ENCODE measurements at places on chromosomes 6 and 20.

- DNase-seq, result no peak
Observed at GRCh38 chr20:25372584-25373336, 17.9 kb downstream of the ABHD12 start.

GRCh38 chr6:43451939-43452338 is 3.4 kb downstream of the DLK2 start:
- DNase-seq, result no peak

DNA sequence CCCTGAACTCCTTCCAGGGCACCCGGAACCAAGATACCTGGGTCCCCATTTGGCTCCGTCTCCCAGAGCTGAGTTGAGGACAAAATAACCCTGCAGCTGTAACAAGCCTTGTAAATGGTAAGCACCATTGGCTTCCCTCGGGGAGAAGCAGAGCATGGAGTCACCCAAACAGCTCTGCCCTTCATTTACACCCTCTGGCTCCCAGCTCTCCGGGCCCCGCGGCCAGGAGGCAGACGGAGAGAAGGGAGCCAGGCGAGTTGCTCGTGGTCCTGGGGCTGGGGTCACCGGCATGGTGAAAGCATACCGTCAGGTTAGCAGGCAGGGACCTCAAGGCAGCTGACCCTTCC is 2.1 kb downstream of the TFEB start:
- no peak for DNase-seq

GRCh38 chr6:108952776-108953486 is 104.7 kb downstream of the ARMC2 start:
- DNase-seq, result no peak

GRCh38 chr20:54708229-54708628 is 232.8 kb downstream of the DOK5 start:
- DNase-seq, result no peak

DNA sequence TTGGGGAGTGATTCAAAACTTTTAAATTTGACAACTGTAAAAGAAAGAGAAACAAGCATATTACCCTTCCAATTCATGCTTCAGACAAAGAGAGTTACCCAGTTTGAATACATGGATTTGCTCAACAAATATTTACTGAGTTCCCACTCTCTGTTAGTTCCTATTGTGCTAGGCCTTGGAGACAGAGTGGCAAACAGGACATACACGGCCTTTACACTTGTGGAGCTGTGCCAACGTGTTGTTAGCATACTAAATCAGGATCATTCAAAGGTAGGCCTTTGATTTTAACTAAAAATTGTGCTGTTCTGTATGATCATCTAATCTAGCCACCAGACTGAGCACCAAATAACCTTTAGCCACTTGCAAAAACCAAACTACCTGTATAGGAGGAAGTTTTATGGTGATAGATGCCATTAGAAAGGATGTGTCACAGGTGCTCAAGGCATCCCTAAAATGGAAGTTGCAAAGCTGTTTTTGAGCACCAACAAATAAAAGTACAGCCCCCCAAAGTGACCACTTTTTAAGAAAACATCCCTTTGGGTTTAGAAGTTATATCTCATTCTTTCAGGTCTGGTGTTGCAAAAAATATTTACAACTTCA is 84.5 kb downstream of the CHD6 start:
- no peak for DNase-seq

DNA sequence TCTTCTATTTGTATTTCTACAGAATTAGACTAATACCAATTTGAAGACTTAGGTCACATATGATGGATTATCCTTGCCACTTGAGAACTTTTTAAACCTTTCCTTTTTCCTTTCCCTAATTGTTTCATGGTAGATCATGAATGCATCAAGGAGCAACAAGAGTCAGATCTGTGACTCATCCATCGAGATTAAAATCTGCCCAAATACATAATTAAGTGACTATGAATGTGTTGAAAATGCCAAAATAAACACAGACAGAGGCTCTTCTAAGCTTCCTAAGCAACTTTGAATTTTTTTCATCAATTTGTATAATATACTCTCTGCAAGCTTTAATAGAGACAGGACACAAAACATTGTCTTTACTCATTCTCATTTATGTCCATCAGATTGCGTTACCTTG is 23.5 kb upstream of the HTR1E start:
- DNase-seq, result no peak

GRCh38 chr20:48373555-48373934 is 454.3 kb downstream of the PREX1 start:
- no peak for DNase-seq

- no peak for DNase-seq
Observed at GRCh38 chr6:11971154-11971553, 41.0 kb upstream of the HIVEP1 start.

DNA sequence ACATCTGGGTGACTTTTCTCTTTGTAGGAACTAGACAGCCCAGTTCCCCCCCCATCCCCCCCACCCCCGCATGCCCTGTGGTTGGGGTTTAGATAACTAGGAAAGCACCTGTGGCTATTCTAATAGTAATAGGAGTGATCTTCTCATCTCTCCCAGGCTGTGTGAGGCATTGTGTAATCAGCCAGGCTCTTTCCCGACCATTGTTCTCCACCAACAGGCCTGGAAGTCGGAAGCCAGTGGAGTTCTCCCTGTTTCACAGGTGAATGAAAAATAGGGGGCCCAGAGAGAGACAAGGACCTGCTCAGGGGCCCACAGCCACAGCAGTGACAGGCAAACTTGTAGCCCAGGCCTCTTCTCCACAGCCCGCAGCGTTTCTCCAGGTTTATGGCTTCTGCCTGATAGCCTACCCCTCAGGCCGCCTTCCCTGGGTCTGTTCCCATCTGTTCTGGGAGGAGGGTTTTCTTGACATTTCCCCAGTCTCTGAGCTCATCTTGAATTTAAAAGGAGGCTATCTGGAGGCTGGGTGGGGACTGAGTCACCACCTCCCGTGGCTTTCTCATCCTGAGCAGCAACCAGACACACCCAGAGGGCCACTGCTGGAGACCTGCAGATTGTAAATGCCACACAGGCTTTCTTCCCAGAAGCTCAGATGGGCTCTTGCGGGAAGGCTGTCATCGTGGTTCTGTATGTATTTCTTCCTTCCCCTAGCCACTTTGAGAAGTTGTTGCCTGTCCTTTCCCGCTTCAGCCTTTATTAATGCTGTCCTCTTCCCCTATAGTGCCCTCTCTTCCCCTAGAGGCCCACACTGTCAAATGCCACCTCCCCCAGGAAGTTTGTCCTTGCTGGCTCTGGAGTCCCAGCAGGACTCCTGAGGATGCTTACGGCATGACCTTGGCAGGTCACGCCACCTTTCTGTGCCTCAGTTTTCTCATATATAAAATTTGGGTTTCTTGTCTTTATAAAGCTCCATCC is 75.9 kb upstream of the MYL9 start:
- DNase-seq, result peak; percentile 51

DNA sequence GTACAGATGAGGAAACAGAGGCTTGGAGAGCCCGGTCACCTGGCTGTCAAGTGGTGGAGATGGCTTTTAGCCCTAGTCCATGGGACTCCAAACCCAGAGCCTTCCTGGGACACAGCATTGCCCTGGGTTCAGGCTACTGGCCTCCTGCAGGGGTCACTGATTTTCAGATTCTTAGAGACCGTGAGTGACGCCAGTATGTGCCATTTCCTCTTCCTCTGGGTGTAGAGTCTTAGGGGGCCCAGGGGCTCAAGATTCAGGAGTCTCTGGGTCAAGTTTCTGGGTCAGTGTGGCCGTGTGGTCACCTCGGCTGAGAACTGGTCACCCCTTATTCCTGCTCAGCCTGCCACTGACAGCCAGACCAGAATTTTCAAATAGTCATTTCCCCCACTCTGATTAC is 574 bp downstream of the ARHGAP40 start:
- DNase-seq, result no peak

GRCh38 chr6:3355358-3356055 is 96.8 kb downstream of the PSMG4 start:
- peak; percentile 35 for DNase-seq

DNA sequence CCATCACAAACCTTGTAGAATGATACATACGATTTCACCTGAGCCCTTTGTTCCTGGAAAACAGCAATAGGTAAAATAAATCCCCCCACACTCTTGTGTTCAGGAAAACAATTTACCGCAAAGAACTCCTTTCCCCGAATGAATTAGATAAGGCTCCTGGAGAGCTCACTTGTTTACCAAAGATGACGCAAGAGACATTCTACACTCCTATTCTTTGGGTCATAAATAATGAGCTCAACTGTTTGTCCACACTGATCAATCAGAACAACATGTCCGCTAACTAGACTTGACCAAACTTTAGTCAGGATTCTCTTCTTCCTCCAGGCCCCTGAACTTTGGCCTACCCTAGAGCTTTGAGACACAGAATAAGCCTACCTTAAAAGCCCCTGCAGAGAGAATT is 271.9 kb upstream of the OPRM1 start:
- DNase-seq, result no peak

DNA sequence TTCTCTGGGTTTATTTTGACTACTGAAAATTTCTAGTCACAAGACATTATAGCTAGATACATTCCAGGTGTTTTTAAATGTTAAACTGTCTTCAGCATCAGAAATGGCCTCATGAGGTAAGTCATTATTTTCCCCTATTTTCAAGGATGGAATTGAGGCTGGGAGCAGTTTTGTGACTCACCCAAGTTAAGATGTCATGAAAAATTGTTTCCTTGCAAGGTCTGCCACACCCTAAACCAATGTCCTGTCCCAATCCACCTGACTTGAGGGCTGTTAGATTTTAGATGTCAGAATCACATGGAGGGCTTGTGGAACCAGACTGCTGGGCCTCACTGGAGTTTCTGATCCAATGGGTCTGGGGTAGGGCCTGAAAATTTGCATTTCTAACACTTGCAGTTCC is 16.9 kb downstream of the SLC22A3 start:
- DNase-seq, result no peak

GRCh38 chr6:39309942-39310531 is 4.2 kb downstream of the KCNK17 start:
- DNase-seq, result peak; percentile 49

- no peak for DNase-seq
Observed at GRCh38 chr6:22940581-22941290, 371.4 kb downstream of the HDGFL1 start.

DNA sequence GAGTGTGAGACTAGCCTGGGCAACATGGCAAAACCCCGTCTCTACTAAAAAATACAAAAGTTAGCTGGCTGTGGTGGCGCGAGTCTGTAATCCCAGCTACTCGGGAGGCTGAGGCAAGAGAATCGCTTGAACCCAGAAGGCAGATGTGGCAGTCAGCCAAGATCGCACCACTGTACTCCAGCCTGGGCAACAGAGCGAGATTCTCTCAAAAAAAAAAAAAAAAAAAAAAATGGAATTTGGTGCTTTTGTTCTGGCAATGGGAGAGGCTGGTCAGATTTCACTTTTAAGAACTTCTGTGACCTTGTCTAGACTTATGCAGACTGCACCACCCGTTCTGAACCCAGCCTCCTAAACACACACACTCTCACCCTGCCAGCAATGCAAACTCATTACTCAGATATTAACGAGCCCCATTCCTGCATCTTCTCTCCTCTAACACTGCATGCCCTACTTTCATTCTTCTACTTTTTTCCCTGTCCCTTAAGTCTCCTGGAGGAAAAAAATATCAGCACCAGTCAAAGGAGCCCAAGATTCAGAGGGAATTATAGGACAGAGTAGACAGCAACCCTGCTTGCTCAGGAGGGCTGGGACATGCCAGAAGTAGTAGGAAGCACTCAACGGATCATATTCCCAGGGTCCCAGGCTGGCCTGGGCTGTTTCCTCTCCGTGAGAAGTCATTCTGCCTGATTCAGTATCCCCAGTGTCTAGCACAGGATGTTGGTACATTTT is 4.4 kb downstream of the MOCS1 start:
- DNase-seq, result no peak

- DNase-seq, result no peak
Observed at GRCh38 chr6:46184114-46184513, 13.3 kb upstream of the ENPP5 start.

DNA sequence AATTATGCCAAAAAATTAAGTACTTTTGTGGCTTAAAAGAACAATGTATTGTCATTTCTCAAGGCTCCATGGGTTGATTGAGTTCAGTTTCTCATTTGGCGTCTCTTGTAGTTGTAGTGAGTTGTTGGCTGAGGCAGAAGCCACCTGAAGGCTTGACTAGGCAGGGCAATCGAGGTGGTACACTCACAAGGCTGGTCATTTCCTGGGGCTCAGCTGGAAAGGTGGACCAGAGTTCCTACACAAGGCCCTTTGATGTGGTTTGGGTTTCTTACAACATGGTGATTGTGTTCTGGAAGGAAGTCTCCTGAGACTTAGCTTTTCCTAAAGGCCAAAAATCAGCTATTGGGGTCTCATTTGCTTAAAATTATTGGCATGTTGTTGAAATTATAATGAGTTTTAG is 22.6 kb downstream of the MAS1 start:
- no peak for DNase-seq

DNA sequence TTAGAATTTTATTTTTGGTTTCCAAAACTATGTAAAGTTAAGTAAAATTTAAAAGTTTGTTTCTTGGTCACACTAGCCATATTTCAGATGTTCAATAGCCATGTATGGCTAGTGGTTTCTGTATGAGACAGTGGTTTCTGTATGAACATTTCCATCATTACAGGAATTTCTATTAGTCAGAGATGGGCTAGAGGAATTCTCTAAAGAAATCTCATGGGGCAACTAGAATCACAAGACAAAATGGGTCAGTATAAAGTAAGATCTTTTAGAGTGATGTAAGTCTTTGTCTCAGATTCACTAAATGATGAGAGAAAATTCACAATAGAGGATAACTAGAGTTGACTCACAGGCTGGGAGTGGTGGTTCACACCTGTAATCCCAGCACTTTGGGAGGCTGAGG is 149.0 kb downstream of the FUT9 start:
- DNase-seq, result no peak

GRCh38 chr6:112833581-112834131 is 486.5 kb downstream of the RFPL4B start:
- no peak for DNase-seq

GRCh38 chr20:47133809-47134456 is 222.6 kb downstream of the ZMYND8 start:
- no peak for DNase-seq

- no peak for DNase-seq
Observed at GRCh38 chr6:125639466-125640020, 109.9 kb upstream of the HEY2 start.

GRCh38 chr20:2902291-2902690 is 29.0 kb downstream of the PTPRA start:
- DNase-seq, result no peak

Data from CD4-positive, alpha-beta T cell treated with Interleukin-15 for 4 hours (primary cell).